Esophagus muscularis mucosa (tissue), 4 donors: ENCODE measurements at places on chromosomes 12 and 14. TPM values are rescaled to one million over a fixed set of nuclear protein-coding genes. Genes with fewer than 3 reads are reported as not detected.

DNA sequence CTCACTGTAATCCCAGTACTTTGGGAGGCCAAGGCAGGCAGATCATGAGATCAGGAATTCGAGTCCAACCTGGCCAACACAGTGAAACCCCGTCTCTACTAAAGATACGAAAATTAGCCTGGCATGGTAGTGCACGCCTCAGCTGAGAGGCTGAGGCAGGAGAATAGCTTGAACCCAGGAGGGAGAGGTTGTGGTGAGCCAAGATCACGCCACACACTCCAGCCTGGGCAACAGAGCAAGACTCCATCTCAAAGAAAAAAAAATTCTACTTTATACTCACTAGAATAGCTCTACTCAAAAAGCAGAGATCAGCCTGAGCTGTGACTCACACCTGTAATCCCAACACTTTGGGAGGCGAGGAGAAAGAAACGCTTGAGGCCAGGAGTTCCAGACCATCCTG lies 17.1 kb downstream of the NUMB start:
- H3K4me1 ChIP-seq, result peaks cover 35% of the 10 kb centered on the region
- no peak for DNase-seq
- H3K4me3 ChIP-seq, result no peak overlapping the region

DNA sequence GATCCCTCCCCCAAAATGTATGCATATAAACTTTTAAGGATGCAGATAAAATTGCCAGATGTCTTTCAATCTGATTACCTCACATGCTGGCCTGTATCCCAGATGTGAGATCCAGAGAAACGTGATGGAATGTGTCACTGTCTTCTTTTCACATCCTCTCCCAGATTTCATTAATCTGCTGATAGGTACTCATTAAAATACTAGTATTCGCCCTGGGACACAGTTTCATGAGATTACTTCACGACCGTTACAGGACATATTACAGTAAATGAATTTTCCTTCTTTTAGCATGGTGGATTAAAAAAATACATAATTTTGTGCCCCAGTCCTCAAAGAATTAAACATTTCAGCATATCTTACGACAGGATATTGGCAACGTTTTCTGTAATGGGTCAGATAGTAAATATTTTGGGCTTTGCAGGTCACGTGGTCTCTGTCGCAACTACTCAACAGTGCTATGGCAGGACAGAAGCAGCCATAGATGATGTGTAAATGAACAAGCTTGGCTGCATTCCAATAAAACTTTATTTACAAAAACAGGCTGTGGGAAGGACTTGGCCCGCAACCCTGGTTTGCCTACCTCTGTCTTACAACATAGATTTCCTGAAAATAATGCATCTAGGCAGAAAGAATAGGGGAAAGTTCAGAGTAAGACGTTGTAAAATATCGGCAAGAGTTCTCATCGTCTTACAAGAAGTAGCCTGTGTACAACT lies 156.0 kb upstream of the DIO3 start:
- H3K27me3 ChIP-seq, result no peaks in the 10 kb centered on the region
- DNase-seq, result no peak
- H3K36me3 ChIP-seq, result no peaks in the 10 kb centered on the region
- H3K4me3 ChIP-seq, result no peak overlapping the region
- no peak overlapping the region for H3K27ac ChIP-seq

GRCh38 chr12:58957298-58957697 lies 37.0 kb upstream of the LRIG3 start:
- no peak overlapping the region for H3K4me3 ChIP-seq
- no peaks in the 10 kb centered on the region for H3K27me3 ChIP-seq
- no peak overlapping the region for H3K27ac ChIP-seq
- H3K4me1 ChIP-seq, result no peaks in the 10 kb centered on the region

GRCh38 chr12:10179776-10180181 lies 947 bp downstream of the TMEM52B start:
- no peak for DNase-seq
- H3K36me3 ChIP-seq, result no peaks in the 10 kb centered on the region
- no peaks in the 10 kb centered on the region for H3K27me3 ChIP-seq
- H3K4me1 ChIP-seq, result no peaks in the 10 kb centered on the region
- H3K27ac ChIP-seq, result no peak overlapping the region
- H3K4me3 ChIP-seq, result no peak overlapping the region

- H3K27ac ChIP-seq, result no peak overlapping the region
- H3K36me3 ChIP-seq, result no peaks in the 10 kb centered on the region
- no peaks in the 10 kb centered on the region for H3K27me3 ChIP-seq
These were observed 8.0 kb downstream of the TMEM119 start for GRCh38 chr12:108589840-108590229.

- no peaks in the 10 kb centered on the region for H3K27me3 ChIP-seq
- peak overlapping the region; percentile 70 for H3K27ac ChIP-seq
- peaks cover 7% of the 10 kb centered on the region for H3K4me1 ChIP-seq
- no peak overlapping the region for H3K4me3 ChIP-seq
- H3K36me3 ChIP-seq, result no peaks in the 10 kb centered on the region
These were observed 143.0 kb downstream of the TMTC1 start for GRCh38 chr12:29640589-29641345.

DNA sequence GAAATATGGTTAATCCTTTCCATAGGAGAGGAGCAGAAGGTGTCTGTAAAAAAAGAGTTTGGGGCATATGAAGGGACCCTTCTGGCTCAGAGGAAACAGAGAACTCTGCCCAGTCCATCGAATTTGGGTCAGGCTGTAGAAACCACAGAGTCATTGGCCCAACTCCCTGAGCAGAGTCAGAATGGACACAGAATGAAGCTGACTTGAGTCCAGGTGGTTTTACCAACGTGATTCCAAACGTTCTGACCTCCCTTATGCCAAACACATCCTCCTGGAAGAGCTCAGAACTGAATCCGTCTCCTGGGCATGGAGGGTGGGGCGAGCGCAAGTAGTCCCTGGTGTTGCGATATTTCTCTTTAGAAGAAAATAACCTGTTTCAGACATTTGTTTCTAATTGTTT lies 138.8 kb downstream of the DAD1 start:
- no peaks in the 10 kb centered on the region for H3K36me3 ChIP-seq
- H3K4me3 ChIP-seq, result no peak overlapping the region
- H3K27ac ChIP-seq, result no peak overlapping the region
- no peak for DNase-seq
- no peaks in the 10 kb centered on the region for H3K27me3 ChIP-seq

- H3K36me3 ChIP-seq, result no peaks in the 10 kb centered on the region
- H3K4me1 ChIP-seq, result no peaks in the 10 kb centered on the region
- no peak overlapping the region for H3K4me3 ChIP-seq
- no peak overlapping the region for H3K27ac ChIP-seq
These were observed 470.3 kb downstream of the VRK1 start for GRCh38 chr14:97267509-97267908.

- peak within 1 kb of the TSS; percentile 97 for H3K27ac ChIP-seq
- H3K4me1 ChIP-seq, result peaks cover 67% of the 10 kb centered on the region
- no peak for DNase-seq
- no peaks in the 10 kb centered on the region for H3K27me3 ChIP-seq
These were observed at the start of gene ZNF219 for GRCh38 chr14:21098076-21098891. Gene ZNF219, minus strand, starts transcription at chr14:21098655. Its CDS starts 5,064 bp downstream, at chr14:21093591.

DNA sequence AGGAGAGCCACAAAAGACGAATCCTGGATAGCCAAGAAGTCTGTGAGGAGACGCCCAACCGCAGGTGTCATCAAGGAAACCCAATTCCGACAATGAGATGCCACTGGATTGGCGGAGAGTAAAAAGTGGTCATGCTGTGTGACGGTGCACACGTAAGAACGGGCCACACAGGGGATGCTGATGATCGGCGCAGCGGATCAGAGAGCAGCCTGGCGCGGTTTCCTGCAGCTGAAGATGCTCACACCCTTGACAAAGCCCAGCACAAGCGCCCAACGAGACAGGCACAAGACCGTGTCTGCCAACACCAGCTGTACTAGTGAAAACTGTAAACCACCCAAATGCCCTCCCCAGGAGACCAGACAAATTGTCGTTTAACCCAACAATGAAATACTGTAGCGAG lies 55.8 kb downstream of the CCDC85C start:
- H3K4me3 ChIP-seq, result no peak overlapping the region
- H3K4me1 ChIP-seq, result peaks cover 84% of the 10 kb centered on the region
- H3K36me3 ChIP-seq, result no peaks in the 10 kb centered on the region
- H3K27me3 ChIP-seq, result no peaks in the 10 kb centered on the region

- peaks cover 8% of the 10 kb centered on the region for H3K4me1 ChIP-seq
- DNase-seq, result no peak
- no peaks in the 10 kb centered on the region for H3K27me3 ChIP-seq
- H3K4me3 ChIP-seq, result no peak overlapping the region
- H3K36me3 ChIP-seq, result no peaks in the 10 kb centered on the region
These were observed 566.4 kb upstream of the FLRT2 start for GRCh38 chr14:84963518-84963917.

- no peak overlapping the region for H3K27ac ChIP-seq
- H3K4me1 ChIP-seq, result peaks cover 15% of the 10 kb centered on the region
- H3K27me3 ChIP-seq, result no peaks in the 10 kb centered on the region
- no peak for DNase-seq
These were observed 268.7 kb downstream of the TTC6 start for GRCh38 chr14:37864128-37864527.

DNA sequence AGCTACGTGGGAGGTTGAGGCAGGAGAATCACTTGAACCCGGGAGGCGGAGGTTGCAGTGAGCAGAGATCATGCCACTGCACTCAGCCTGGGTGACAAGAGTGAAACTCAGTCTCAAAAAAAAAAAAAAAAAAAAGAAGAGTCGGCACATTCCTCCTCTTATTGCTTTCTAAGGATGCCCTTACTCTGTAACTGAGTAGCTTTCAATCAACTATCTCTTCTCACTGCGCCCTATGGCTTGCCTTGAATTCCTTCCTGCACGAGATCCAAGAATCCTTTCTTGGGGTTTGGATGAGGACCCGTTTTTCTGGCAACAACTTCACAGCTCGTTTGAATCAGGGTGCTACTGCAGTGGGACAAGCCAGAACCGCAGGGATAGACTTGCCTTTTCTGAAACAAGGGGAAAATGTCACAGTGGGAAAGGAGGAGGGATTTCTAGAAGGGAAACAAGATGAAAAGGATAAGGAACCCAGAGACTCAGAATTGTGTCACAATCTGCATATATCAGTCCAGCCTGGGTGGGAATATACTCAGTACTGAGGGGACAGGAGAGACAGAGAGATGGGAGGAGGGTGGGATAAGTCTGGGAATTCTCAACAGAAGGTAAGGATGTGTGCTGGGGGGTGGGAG lies 16.1 kb upstream of the RND1 start:
- no peak for DNase-seq
- H3K4me3 ChIP-seq, result peak overlapping the region; percentile 1
- peaks cover 20% of the 10 kb centered on the region for H3K4me1 ChIP-seq
- peak overlapping the region; percentile 46 for H3K27ac ChIP-seq
- no peaks in the 10 kb centered on the region for H3K36me3 ChIP-seq
- H3K27me3 ChIP-seq, result peaks cover 44% of the 10 kb centered on the region

DNA sequence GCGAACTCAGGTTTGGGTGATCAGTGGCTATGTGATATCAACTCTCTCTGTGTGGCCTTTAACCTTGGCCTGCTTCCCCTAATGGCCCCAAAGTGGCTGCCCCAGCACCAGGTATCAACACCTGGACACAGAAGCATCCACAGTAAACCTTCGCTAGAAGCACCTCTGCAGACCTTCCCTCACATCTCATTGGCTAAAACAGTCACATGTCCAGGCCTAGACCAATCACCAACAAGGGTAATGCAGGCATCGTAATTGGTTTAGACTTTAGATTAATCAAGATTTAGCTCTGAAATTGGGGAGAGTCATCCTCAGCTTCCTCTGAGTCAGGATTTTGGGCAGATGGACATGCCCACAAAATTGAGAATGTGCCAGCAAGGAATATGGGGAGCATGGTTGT lies 92.5 kb upstream of the MYL2 start:
- no peaks in the 10 kb centered on the region for H3K36me3 ChIP-seq
- no peaks in the 10 kb centered on the region for H3K4me1 ChIP-seq
- H3K4me3 ChIP-seq, result no peak overlapping the region
- H3K27ac ChIP-seq, result no peak overlapping the region
- H3K27me3 ChIP-seq, result peaks cover 50% of the 10 kb centered on the region
- DNase-seq, result no peak

DNA sequence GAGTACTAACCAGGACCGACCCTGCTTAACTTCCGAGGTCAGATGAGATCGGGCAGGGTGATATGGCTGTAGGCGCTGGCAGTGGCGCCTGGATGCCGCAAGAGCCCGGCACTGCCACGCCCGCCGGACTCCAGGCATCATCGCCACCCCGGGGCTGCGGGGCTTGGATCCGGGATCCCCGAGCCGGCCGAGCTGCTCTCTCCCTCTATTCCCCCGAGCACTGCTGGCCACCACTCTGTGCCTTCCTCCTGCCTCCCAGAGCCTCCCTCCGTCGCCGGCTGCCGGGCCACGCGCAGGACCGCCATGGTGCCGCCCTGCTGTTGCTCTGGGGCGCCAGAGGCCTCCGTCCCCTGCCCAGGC lies 153.2 kb upstream of the ALG10B start:
- H3K4me3 ChIP-seq, result no peak overlapping the region
- no peak for DNase-seq
- H3K27ac ChIP-seq, result no peak overlapping the region
- H3K27me3 ChIP-seq, result no peaks in the 10 kb centered on the region
- no peaks in the 10 kb centered on the region for H3K4me1 ChIP-seq

DNA sequence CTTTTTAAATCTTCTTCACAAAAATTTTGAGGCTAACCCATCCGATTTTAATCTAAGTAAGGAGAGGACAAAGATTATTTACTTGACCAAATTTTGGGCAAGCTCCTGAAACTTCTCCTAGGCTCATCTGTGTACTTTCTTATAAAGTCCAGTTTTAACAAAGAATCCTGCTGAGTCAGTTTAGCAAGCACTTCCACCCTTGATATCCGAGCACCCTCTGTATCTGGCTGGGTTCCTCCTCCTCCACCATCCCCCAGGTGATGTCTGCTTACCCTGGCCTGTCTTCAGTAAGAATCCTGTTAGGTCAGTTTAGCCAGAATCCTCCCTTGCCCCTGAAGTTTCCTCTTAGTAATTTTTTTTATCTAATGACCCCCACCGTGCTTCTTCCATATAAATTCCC lies 140.5 kb downstream of the PHLDA1 start:
- no peak overlapping the region for H3K27ac ChIP-seq
- no peak overlapping the region for H3K4me3 ChIP-seq
- no peaks in the 10 kb centered on the region for H3K36me3 ChIP-seq
- no peaks in the 10 kb centered on the region for H3K27me3 ChIP-seq
- no peaks in the 10 kb centered on the region for H3K4me1 ChIP-seq

GRCh38 chr12:104673294-104673693 lies 216.5 kb downstream of the CHST11 start:
- H3K4me3 ChIP-seq, result no peak overlapping the region
- H3K4me1 ChIP-seq, result peaks cover 53% of the 10 kb centered on the region
- H3K27me3 ChIP-seq, result no peaks in the 10 kb centered on the region
- H3K36me3 ChIP-seq, result no peaks in the 10 kb centered on the region
- DNase-seq, result no peak

GRCh38 chr14:36520601-36521525 lies 831 bp upstream of the NKX2-1 start:
- H3K36me3 ChIP-seq, result no peaks in the 10 kb centered on the region
- DNase-seq, result peak; percentile 57

- H3K27ac ChIP-seq, result no peak overlapping the region
- H3K27me3 ChIP-seq, result no peaks in the 10 kb centered on the region
- no peaks in the 10 kb centered on the region for H3K4me1 ChIP-seq
These were observed 183.5 kb downstream of the NUAK1 start for GRCh38 chr12:105954951-105955931.

The ADGRD1 gene
- 28.2 TPM for total RNA-seq

The LRRK2 gene
- 28.0 TPM for total RNA-seq

The FKBP3 gene
- 68.1 TPM for total RNA-seq

The SLC7A8 gene
- total RNA-seq, result 41.4 TPM

The EID3 gene
- 13.0 TPM for total RNA-seq

The HELB gene
- 1.8 TPM for total RNA-seq

The NAB2 gene
- total RNA-seq, result 36.4 TPM

The GLI1 gene
- total RNA-seq, result not detected

The PLBD1 gene
- 6.2 TPM for total RNA-seq

The HOXC6 gene
- 0.32 TPM for total RNA-seq

The AKAP3 gene
- total RNA-seq, result 0.63 TPM
